ENCODE measurements at places on chromosomes 13 and 19. TPM values are rescaled to one million over a fixed set of nuclear protein-coding genes. Genes with fewer than 3 reads are reported as not detected.

The RHPN2 gene
- 31.6 TPM for total RNA-seq

The SIAH3 gene
- total RNA-seq, result 0.53 TPM

GRCh38 chr13:38763446-38764381, 76.8 kb downstream of the FREM2 start:
- no peak for DNase-seq

DNA sequence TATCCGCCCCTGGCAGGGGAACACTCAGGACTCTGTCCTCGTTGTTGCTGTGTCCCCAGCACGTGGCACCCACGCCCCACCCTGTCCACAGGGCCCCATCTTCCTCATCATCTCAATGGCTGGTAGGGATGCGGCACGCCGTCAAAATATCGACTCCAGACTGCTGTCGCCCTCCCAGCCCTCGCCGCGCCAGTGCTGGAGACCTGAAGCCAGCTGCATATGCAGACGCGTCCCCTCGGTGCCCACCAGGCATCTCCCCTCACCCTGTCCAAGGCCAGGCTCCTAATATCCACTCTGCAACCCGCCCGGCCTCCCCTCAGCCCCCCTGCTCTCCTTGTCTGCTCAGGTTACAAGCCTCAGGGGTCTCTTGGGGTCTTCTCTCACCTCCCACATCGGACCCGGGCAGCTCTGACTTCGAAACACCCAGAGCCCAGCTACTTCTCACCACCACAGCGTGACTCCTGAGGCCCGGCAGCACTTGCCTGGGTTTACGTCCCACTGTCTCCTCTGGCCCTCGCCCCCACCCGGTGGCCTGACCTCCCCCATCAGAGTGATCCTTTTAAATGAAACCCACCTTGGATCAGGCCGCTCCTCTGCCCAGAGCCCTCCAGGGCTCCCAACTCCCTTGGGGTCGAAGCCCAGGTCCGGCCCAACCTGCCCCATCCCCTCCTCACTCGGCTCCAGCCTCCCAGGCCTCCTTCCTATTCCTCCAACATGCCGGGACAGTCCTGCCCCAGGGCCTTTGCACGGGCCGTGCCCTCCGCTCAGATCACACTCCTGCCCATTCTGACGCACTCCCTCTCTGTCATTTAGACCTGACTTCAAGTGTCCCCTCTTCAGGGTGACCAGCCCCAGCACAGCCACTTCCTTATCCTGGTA, 12.5 kb downstream of the PLIN4 start:
- DNase-seq, result no peak

- no peak for DNase-seq
Observed at GRCh38 chr19:40686882-40687524, 3.4 kb downstream of the NUMBL start.

GRCh38 chr13:42498521-42498920, 75.4 kb upstream of the TNFSF11 start:
- no peak for DNase-seq
